NCI-H345 (cell line): ENCODE measurements at places on chromosomes 6 and 20.

- DNase-seq = peak; percentile 19
Observed at GRCh38 chr20:23255716-23256385, 94.7 kb upstream of the NXT1 start.

DNA sequence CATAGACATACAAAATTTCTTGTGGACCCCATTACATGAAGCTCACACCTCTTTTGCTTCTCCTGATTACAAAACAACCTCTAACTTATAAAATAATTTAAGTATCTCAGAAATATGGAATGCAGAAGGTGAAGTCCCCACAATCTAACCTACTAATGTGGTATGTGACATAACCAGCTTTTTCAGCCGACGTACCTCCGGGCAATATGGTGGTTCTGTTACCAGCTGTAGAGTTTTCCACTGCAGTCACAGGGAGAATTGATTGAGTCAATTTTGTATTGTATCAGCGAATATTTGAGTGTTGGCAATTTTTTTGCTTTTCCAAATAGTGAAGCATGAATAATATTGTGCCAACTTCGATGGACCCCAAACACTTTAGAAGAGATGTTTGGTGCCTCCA lies 15.7 kb upstream of the SPO11 start:
- DNase-seq = no peak

DNA sequence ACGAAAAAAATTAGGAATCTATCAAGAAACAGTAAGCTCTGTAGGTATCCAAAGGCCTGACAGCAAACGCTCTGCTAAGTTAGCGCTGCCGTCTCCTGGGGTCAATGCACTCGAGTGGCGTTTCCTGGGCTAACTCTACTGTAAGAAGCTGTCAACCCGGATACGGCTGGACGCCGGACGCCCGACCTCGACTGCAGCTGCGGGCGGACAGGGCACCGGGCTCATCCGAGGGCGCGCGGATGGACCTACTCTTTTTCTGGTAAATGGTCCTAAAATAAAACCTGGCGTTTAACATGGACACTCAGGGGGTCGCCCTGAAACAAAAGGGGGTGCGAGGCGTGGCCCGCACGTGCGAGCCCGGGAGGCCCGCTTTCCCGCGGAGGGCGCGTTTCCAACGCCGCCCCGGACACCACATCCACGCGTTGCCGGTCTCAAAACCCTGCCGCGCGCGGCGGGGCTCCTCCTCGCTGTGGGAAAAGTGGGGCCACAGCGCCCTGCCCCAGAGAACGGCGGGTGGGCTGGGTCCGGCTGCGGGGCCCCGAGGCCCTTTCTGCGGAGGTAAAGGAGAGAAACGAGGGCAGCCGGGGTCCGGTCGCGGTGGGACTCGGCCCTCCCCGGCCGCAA lies 537 bp downstream of the TCP1 start:
- DNase-seq = no peak

DNA sequence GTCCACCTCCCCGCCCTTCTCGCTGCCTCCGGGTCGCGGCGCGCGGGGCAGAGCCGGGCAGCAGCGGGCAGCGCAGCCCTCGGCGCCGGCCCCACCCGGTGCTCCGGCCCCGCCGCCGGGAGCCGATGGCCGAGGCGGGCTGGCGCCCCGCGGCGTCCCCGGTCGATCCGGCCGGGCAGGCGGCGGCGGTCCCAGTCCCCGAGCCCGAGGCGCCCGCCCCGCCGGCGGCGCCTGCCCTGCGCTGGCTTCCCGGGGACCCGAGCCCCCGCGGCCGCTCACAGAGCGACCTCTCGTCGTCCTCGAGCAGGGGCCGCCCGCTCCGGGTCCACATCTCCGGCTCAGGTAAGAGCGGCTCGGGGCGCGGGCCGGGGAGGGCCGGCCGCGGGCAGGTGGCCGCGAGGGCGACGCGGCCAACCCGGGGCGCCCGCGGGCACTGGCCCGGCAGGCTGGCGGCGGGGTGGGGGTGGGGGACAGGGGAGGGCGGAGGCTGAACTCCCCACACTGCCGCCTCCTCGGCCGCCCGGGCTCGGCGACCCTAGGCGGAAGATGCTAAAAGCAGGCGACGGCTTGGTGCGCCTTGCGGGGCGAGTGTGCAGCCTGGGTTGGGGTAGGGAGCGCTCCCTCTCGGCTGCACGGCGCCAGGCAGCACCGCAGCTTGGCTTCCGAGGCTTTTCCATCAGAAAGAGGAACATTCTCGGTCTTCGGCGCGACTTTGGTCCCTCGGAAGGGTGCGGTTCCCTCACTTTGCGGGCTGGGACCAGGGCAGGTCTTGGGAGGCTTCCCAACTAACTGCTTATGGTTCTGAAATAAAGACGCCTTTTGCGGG lies 25.6 kb upstream of the FUCA2 start:
- DNase-seq = peak; percentile 56

DNA sequence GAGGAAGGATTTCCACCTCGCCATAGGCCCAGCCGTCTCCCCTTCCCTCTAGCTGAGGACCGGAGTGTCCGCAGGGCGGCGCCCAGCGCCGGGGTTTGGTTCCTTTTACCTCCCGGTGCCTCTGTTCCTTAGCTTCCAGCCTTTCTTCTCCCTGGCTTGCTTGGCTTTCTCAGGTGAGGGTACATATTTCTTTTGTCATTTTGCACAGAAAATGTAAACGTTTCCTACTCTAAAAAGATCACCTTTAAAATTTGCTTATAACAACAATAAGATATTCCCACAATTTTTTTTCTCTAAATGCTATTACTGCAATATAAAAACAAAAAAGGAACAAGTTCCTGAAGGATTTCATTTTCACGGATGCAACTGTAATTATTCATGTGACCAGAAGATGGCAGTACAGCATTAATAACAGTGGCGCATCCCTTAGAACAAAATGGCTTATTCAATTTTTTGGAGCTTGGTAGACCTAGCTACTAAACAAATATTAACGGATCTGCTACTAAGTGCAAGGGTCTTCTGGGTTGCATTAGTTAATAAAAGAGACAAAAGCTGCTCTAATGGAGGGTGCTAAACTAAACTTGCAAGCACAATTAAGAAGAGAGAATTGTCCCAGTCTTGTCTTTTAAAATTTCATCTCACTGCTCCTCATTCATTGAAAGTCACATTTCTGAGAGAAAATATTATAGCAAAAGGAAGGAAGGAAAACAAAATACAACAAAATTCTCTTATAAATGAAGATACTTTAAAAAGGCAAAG lies 172.9 kb downstream of the ADGRG6 start:
- DNase-seq = peak; percentile 49

GRCh38 chr6:11795403-11795802 lies 16.8 kb upstream of the ADTRP start:
- no peak for DNase-seq

DNA sequence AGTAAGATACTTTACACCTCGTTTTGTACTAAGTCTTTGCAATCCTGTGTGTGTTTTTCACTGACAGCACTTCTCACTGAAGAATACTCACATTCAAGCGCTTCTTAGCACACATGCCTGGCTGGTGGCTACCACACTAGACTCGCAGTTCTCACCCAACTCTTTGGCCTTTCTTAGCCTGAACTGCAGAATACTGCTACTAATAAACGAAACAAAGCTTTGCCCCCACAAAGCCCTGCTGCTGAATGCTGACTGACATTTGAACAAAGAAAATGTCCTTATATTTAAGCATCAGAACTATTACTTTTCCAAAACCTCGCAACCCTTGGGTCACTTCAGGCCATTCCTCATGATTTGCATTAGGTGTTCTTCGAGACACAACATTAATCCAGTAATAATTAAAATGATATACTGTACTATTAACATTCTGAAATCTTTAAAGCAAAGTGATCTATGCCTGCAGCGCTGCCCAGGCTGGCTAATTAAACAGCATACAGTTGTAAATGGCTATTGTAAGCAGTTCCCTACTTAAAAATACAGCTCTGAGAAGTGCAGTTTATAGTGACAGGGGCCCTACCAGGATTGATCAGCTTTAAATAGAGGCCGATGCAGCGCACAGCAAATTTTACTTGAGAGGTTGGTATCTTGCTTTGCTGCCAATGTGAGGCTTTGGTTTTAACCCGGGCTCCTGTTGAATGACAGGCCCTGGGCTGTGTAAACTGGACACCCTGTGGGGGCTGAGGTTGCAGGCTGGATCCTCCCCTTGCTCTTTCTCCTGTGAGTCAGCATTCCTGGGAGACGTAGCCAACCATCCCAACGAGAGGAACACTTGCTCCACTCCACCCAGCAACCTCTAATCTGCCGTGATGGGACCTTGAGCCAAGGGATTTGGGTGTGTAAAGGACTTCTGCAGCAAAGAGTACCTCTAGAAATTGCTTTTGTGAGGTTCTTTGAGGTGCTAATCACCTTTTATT lies 899.0 kb downstream of the TFAP2A start:
- no peak for DNase-seq

DNA sequence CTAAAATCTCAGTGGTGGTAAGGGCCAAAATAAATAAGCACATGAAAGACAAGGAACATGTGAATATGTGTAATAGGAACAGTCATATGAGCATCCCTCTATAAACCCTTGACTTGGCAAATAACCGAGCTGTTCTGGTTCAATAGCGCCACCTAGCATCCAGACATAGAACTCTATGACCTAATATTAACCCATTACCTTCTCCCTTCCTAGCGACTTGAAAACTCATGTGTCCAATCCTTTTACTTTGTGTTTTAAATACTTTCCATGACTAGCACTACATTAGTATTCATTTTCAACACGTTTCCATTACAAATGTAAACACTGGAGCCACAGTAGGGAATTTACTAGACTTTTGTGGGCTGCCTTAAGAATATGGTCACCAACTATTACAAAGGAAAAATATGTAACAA lies 279.7 kb downstream of the UST start:
- DNase-seq = peak; percentile 62

DNA sequence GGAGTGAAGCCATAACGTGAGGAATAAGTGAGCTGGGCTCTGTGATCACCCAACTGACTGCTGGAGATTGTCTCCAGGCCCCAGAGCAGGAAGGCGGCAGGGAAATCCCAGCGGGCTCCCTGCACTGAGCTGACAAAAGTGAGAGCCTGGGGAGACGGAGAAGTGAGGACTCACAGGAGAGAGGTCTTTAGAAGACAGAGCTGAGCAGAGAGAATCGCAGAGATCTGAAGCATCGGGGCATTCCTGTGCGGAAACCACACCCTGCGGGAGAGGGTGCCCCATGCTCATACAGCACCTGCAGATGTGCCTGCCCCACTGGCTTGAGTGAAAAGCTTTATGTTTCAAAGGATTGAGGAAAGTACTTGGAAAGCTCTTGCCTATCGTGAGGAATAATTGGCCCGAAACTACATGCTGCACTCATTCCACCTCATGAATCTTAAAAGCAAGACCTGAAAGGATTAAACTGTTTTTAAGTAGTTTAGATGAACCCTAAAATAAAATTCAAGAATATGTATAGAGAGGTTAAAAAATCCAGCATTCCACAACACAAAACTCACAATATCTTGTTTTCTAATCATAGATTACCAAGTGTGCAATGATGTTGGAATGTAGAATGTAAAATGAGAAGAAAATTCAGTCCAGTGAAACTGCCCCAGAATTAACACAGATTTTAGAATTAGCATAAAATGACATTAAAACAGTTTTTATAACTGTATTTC lies 17.7 kb upstream of the THBS2 start:
- no peak for DNase-seq

- no peak for DNase-seq
Observed at GRCh38 chr6:133843098-133843497, 45.8 kb upstream of the TCF21 start.

DNA sequence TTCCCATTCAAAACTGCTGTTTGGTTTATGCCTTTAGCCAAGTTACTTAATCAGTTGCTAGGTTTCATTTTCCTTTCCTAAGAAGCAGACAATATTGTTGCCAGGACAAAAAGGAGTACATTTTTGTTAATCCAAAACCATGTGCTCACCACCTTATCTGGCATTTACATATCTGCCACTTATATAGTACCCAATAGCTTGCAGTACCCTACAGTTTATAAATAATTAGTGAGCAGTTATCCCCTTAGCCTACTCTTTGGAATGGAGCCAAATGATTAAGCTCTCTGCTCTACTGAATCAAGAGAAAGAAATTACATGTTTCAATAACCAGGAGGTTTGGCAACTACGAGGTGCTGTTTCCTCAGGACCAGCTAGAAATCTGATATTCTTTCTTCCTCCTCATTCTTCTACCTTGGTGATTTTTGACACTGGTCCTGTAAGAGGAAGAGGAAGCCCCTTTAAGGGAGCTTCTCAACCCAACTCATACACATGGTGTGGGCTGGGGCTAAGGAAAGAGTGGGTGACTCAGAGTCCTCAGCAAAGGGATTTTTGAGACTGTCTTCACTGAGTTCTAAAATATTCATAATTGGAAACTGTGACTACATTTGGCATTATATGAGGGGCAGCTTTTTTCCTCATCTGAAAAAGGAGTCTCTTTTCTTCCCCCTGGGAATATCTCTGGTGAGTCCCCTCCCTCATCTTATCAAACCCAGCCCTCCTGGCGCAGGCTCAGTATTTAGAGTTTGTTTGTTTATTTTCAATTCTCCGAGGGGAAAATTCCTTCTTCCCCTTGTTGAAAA lies 1.5 kb downstream of the ZNFX1 start:
- DNase-seq = peak; percentile 71

DNA sequence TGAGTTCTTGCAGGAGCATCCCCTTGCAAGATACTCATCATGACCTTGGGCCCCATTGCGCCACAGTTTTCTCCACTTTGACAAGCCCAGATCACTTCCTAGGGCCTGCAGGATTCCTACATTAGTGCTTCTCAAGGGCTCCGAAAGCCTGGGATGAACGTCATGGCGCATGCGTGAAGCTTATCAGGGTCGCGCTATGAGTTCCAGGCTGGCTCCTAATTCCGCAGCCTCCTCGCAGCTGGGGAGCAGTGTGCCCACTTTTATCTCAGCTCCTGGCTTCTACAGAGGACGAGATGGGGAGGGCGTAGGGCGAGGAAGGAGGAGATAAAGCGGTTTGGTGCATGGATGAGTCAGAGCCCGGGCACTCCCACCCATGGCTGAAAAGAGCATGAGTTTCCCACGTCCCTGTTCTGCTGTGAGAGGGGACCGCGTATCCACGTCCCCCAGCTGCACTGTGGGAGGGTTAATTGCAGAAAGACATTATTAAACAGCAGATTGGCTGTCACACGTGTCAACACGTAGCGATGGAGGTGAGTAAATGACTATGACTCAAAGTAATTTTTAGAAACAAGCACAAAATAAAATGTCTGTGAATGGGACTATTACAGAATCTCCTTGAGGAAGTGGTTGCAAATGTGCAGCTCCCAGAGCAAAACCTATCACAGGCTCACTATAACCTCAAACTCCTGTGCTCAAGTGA lies 72.9 kb upstream of the DSP start:
- no peak for DNase-seq

- DNase-seq = no peak
Observed at GRCh38 chr6:77037439-77037838, 425.9 kb downstream of the HTR1B start.

DNA sequence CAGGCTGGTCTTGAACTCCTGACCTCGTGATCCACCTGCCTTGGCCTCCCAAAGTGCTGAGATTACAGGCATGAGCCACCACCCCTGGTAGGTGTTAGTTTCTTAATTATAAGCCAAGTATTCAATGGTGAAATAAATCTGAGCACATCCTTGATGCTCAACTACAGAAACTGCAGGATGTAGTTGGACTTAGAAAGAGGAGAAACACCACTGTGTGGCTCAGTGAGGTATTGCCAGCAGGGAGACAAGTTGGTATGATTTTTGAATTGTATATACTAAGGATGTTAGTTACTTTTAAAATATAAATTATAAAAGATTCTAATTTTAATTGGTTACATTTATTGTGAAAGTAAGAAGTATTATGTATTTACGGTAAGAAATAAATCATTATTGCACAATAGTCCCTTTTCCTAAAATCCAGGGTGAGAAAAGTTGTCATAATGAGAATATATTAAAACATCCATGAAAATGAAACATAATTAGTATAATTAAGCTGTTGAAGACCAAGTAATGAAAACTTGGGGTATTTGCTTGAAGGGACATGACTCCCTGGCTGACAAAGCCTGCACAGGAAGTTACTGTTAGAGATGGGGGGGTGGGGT lies 17.6 kb downstream of the SLC18B1 start:
- no peak for DNase-seq

GRCh38 chr20:48612335-48612734 lies 215.5 kb downstream of the PREX1 start:
- no peak for DNase-seq
